ENCODE measurements at places on chromosomes 1 and 21. TPM values are rescaled to one million over a fixed set of nuclear protein-coding genes. Genes with fewer than 3 reads are reported as not detected.

Gene PRR9
- 187 TPM for total RNA-seq

Gene ATP1A4
- not detected for total RNA-seq

Gene XCL1
- total RNA-seq: 0.39 TPM

DNA sequence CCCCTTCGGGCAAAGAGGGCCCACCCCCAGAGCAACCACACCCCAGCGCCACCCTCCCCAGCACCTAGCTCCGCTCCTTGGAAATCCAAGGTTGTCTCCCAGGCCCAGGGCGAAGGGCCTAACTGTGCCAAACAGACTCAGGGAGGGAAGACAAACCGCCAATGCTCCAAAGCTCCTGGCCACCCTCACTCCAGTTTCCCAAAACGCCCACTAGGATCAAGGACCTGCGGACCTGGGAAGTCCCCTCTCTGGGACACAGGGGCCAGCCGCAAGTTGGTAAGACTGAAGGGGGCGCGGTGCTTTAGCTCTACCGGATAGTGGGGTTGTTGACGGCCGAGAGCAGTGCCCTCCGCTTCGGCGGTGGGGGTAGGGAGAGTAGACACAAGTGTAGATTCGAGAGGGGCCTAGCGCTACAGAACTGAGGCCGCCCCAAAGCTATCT lies 581 bp downstream of the IRF6 start:
- no peak for DNase-seq

DNA sequence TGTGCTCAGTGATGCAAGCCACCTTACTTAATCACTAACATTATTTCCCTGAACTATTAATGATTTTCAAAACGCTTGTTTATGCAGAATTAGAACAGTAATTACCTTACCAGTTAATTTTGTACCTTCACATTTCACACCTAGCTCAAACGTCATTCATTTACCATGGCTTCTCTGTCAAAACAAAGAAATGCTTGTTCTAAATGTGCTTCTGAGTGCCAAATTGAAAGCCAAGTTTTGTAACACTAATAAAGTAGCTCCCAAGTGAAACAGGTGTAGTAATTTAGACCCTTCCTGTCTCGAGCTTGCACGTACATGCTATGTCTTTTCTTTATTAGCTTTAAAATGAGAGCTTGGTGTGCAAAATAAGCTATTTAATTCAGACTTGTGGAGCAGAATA lies 533.7 kb upstream of the PKN2 start:
- DNase-seq: no peak
